ENCODE measurements at places on chromosomes 2 and 18. TPM values are rescaled to one million over a fixed set of nuclear protein-coding genes. Genes with fewer than 3 reads are reported as not detected.

- DNase-seq, result no peak
- no peaks in the 10 kb centered on the region for H3K27me3 ChIP-seq
- H3K4me1 ChIP-seq, result peaks cover under 1% of the 10 kb centered on the region
These were observed 31.5 kb downstream of the FAP start for GRCh38 chr2:162211732-162212131.

DNA sequence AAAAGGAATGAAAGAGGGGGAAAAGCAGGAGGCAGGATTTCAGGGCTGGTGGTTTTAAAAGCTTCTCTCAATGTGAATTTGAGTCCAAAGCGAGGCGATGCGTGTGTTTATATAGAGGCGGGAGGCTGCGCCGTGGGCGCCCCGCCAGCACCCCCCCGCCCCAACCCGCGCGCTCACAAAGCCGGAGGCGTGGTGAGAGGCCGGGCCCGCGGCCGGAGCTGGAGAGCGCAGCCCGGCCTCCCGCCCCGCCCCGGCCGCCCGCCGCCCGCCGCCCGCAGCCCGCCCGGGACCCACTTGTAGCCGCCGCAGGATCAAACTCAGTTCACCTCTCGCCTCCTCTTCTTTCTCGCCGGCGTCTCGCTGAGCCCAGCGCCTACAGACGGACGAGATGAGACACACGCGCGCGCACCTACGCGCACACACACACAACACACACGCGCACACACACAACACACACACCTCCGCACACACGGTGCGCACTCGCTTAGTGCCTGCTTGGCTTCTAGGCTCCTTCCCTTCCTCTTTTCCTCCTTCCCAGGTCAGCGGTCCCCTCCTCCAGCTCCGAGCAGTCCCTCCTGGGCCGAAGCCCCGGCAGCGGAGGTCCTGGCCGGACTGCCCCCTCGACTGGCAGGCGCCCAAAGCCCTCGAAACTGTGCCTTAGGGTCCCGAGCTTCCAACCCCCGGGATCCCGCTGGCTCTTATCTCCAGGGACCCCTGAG, 1.3 kb upstream of the CYP26B1 start:
- H3K27ac ChIP-seq, result peak overlapping the region; percentile 51
- H3K27me3 ChIP-seq, result peaks cover 76% of the 10 kb centered on the region
- peak; percentile 89 for DNase-seq
- no peaks in the 10 kb centered on the region for H3K36me3 ChIP-seq
- peak overlapping the region; percentile 53 for H3K4me3 ChIP-seq

DNA sequence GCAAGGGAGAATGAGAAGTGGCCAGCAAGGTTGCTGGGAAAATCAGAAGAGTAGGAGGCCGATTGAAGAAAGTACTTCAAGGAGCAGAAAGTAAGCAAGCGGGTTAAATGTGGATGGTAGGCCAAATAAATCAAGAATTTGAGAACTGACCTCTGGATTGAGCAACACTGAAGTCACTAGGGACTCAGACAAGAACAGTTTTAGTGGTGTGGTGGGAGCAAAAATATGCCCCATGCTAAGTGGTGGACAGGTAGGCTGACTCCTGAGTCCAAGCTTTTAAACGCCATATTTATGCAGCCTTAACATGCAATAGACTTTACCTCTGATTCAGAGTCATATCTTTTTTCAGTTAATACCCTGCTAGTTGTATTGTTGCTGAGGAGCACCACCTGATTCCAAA, 4.5 kb downstream of the TRABD2A start:
- peaks cover 40% of the 10 kb centered on the region for H3K27me3 ChIP-seq
- DNase-seq, result no peak
- H3K4me3 ChIP-seq, result no peak overlapping the region
- no peak overlapping the region for H3K27ac ChIP-seq

GRCh38 chr2:7655629-7656028, 738.4 kb downstream of the RNF144A start:
- DNase-seq, result no peak
- H3K27ac ChIP-seq, result no peak overlapping the region

DNA sequence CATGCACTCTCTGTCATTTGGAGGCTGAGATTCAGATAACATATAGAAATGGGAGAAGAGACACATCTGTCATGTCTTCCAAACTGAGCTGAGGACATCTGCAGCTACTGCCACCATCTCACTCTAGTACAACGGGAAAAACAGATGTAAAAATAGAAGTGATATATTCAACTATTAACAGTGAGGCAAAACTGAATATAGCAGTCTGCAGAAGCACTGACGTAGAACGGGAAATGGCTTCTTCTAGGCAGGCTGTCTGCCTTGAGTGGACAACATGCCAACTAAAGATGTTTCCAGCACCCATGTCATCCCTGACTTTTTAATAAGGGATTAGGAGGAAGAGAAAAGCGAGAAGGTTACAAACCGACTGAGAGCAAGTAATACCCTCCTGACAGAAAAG, 51.6 kb downstream of the MRPL33 start:
- DNase-seq, result peak; percentile 37
- no peak overlapping the region for H3K4me3 ChIP-seq
- no peaks in the 10 kb centered on the region for H3K36me3 ChIP-seq
- no peaks in the 10 kb centered on the region for H3K4me1 ChIP-seq

- H3K4me1 ChIP-seq, result peaks cover 27% of the 10 kb centered on the region
- H3K4me3 ChIP-seq, result no peak overlapping the region
- H3K27me3 ChIP-seq, result peaks cover 95% of the 10 kb centered on the region
These were observed 1.5 kb upstream of the WNT6 start for GRCh38 chr2:218858138-218858445.

- H3K36me3 ChIP-seq, result no peaks in the 10 kb centered on the region
- no peaks in the 10 kb centered on the region for H3K4me1 ChIP-seq
- no peak overlapping the region for H3K4me3 ChIP-seq
- H3K27me3 ChIP-seq, result no peaks in the 10 kb centered on the region
- H3K27ac ChIP-seq, result no peak overlapping the region
These were observed 34.8 kb upstream of the ITGAV start for GRCh38 chr2:186554850-186555671.

Gene PRSS56
- total RNA-seq, result 2.6 TPM

DNA sequence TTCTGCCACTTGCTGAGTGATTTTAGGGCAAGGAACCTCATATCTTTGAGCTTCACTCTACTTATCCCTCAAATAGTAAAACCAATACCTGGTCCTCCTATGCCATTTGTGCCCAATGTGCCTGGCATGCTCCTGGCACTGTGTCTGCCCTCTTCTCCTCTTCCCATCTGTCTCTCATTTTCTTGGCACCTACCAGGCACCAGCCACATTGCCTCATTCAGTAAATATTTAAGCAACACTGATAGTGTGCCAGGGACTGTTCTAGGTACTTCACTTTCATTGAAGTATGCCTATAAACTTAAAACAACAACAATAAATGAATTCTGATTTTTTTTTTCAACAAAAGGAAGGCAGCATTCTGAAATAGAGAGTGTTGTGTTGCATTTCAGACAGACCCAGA, 15.1 kb upstream of the BOD1L2 start:
- DNase-seq, result no peak
- H3K36me3 ChIP-seq, result no peaks in the 10 kb centered on the region
- no peak overlapping the region for H3K27ac ChIP-seq

Gene POTEJ
- 0.04 TPM for total RNA-seq

Gene TMEM247
- not detected for total RNA-seq

DNA sequence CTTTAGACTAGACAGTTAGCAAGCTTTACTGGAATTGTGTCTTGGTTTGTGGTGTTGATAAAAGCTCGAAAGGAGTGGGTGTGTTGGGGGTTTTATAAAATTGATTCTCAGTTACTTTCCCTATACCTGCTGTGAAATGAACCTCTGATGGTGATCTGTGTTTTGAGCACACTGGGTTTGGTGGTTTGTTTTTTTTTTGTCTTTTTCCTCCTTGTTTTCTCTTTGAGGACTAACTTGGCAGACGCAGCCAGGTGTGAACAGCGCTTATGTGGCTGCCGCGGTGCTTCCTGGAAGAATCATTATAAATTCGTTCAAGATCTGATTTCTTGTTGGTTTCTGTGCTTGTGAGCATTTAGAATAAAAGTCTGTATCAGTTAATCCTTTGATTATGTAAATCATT, 28.5 kb downstream of the GRHL1 start:
- H3K4me1 ChIP-seq, result peaks cover 11% of the 10 kb centered on the region
- H3K27me3 ChIP-seq, result no peaks in the 10 kb centered on the region
- H3K36me3 ChIP-seq, result no peaks in the 10 kb centered on the region
- no peak for DNase-seq
- no peak overlapping the region for H3K27ac ChIP-seq

DNA sequence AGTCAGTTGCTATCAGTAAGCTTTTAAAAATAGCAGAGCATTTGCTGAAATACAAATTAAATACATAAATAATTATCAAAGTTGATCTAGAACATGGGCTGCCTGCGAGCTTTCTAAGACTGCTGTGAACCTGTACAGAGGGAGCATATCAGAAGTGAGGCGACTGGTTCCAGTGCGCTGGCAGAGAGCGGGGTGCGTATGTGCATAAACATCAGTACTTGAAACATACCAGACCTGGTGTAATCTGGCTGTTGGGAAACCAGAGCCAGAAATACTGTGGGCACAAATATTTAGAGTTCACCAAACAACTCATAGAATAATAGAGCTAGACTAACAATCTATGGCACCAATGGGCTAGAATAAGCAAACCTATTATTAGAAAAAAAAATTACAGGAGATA, 27.3 kb downstream of the PDIA6 start:
- H3K27ac ChIP-seq, result no peak overlapping the region
- no peaks in the 10 kb centered on the region for H3K27me3 ChIP-seq
- H3K4me1 ChIP-seq, result no peaks in the 10 kb centered on the region
- no peak overlapping the region for H3K4me3 ChIP-seq
- peaks cover 85% of the 10 kb centered on the region for H3K36me3 ChIP-seq

DNA sequence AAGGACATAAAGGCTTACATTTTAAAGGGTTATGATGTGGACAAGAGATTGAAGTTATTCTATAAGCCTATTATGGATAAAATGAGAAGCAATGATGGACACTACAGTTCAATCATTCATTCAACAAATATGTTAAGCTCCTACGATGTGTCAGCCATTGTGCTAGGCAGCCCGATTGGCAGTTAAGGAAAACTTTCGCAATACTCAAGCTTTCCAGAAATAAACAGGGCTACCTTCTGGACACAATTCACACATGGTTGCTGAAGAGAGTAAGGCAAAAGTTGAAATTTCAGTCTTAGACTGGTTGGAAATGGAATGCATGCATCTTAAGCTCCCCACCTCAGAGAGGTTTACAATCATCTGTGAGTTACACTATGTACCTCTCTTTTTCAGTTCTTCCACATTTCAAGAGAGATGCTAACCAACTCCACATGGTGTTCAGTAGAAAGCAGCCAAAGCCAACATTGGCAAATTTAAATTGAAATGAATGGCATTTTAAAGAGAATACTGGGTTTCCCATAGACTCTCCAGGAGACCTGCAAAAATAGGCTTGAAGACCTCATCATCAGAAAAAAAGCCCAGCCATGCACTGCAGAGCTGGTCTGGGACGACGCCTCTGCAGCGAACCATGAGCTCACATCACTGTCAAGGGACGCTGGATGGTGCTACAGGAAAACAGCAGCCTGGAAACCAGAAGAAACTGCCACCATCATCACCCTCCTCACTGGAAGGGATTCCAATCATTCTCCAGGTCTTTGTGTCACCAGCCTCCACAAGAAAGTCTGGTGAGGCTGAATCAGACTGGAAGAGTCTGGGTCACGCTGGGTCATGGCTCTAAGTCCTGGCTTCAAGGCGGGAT, 276.3 kb downstream of the AFF3 start:
- no peaks in the 10 kb centered on the region for H3K27me3 ChIP-seq
- no peaks in the 10 kb centered on the region for H3K36me3 ChIP-seq
- H3K4me3 ChIP-seq, result no peak overlapping the region
- no peak overlapping the region for H3K27ac ChIP-seq

Gene CFAP65
- total RNA-seq, result not detected

DNA sequence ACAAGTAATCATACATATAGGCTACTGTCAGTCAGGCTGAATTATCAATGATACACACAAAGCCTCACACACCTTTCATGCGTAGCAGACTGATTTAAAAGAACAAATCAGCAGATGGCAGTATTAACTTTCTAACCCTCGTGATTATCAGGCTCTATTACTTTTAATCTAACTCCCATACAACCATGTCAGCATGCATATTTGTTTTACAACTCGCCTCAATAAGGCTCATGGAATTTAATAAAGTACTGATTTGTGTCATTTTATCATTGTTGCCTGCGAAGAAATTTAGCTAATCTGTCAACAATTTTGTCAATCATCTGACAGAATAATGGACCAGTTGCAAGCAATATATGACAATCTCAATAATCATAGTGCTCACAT, 82.8 kb downstream of the SLC25A12 start:
- peak overlapping the region; percentile 30 for H3K27ac ChIP-seq
- no peak overlapping the region for H3K4me3 ChIP-seq
- H3K4me1 ChIP-seq, result no peaks in the 10 kb centered on the region
- peaks cover 6% of the 10 kb centered on the region for H3K36me3 ChIP-seq
- H3K27me3 ChIP-seq, result no peaks in the 10 kb centered on the region

Gene REEP1
- 48.0 TPM for total RNA-seq

DNA sequence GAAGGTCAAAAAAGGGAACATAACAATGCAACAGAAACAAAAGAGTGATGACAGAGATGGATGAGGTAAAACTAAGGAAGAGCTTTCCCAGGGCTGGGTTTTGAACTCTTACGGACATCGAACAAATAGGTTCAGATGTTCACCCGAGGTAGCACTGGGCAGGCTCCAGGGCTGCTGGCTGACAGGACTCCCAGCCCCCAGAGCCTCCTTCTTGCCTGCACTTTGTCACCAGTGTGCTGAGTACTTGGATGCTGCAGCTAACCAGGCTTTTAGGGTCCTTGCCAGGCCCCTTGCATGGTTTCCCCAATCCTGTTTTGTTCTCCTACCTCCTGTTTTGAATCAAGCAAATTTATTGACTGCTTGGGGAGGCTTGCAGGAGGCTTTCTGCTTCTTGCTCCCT, 322.9 kb downstream of the DYSF start:
- H3K27ac ChIP-seq, result no peak overlapping the region
- peaks cover 7% of the 10 kb centered on the region for H3K4me1 ChIP-seq
- H3K27me3 ChIP-seq, result peaks cover 2% of the 10 kb centered on the region
- no peak for DNase-seq
- H3K4me3 ChIP-seq, result no peak overlapping the region

- peak overlapping the region; percentile 85 for H3K27ac ChIP-seq
- no peak overlapping the region for H3K4me3 ChIP-seq
- peaks cover 41% of the 10 kb centered on the region for H3K36me3 ChIP-seq
- peaks cover 15% of the 10 kb centered on the region for H3K4me1 ChIP-seq
These were observed 35.8 kb downstream of the ST3GAL5 start for GRCh38 chr2:85852937-85853498.

GRCh38 chr2:192438239-192438638, 243.5 kb upstream of the TMEFF2 start:
- no peak overlapping the region for H3K4me3 ChIP-seq
- H3K27me3 ChIP-seq, result no peaks in the 10 kb centered on the region
- no peaks in the 10 kb centered on the region for H3K4me1 ChIP-seq
- H3K27ac ChIP-seq, result no peak overlapping the region
- H3K36me3 ChIP-seq, result no peaks in the 10 kb centered on the region

Data from muscle of leg (tissue), 16 donors.